ENCODE measurements at places on chromosomes 11 and 22.
A peak's percentile ranks its signal among the peaks of the same experiment; 100 is the strongest.

GRCh38 chr22:41561788-41562187 is 978 bp downstream of the CSDC2 start:
- no peak for ATAC-seq

DNA sequence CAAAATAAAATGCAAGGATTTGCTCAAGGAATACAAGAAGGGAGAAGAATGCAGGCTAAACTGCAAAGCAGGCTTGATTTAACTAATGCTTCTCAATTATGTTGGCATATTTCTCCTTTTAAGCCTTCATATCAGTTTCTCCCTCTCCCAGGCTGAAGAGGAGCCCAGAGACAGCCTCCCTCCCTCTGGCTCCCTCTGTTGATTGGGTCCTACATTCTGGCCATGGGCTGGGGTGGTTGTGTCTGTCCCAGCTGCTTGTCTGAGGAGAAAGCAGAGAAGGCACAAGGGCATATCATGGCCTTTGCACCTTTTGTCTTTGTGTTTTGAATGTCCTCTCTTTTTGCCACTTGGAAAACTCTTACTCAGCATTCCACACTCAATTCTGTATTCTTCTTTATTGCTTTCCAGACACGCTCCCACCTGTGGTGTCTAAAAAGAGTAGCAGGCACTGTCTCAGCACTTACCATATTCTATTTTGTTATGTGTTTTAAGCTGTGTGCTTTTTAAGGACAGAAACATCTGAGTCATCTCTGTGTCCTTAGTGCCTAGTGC is 77.4 kb downstream of the INSC start:
- ATAC-seq = no peak

- ATAC-seq = no peak
Measured at GRCh38 chr11:103705642-103706041, 330.8 kb upstream of the DDI1 start.

GRCh38 chr11:130849215-130849568 is 67.1 kb downstream of the SNX19 start:
- no peak for ATAC-seq

DNA sequence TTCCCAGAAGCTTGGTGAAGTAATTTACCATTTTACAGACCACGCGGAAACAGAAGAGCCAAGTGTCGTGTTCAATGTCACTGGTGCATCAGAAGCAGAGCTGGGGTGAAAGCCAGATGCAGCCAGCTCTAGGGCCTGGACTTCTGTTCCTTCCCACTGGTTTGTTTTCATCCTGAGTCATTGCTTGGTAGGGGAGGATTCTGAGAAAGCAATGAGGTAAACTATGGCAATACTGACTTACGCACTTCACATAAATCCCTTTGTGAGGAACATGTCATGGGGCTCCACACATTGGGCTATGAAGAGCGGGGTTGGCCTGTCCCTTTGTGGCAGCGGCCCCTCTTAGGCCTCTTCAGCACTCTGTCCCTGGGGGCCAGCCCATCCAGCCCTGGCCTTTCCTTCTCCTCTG is 52.4 kb upstream of the RBFOX2 start:
- ATAC-seq = peak; percentile 52

- no peak for ATAC-seq
Measured at GRCh38 chr22:39627865-39628562, 57.5 kb downstream of the CACNA1I start.

DNA sequence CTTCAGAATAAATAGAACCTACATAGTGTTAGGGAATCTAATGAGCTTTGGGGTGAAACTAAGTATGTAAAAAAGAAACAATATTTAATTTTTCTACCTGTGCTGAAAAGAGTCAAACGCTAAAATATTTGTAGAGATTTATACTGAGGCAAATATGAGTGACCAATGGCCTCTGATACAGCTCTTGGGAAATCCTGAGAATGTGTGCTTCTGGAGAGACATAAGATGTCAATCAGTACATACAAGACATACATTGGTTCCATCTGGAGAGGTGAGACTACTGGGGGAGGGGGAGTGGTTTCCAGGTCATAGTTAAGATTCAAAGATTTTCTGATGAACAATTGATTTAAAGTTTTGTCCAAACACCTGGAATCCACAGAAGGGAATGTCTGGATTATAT is 970 bp downstream of the ASRGL1 start:
- ATAC-seq = no peak

DNA sequence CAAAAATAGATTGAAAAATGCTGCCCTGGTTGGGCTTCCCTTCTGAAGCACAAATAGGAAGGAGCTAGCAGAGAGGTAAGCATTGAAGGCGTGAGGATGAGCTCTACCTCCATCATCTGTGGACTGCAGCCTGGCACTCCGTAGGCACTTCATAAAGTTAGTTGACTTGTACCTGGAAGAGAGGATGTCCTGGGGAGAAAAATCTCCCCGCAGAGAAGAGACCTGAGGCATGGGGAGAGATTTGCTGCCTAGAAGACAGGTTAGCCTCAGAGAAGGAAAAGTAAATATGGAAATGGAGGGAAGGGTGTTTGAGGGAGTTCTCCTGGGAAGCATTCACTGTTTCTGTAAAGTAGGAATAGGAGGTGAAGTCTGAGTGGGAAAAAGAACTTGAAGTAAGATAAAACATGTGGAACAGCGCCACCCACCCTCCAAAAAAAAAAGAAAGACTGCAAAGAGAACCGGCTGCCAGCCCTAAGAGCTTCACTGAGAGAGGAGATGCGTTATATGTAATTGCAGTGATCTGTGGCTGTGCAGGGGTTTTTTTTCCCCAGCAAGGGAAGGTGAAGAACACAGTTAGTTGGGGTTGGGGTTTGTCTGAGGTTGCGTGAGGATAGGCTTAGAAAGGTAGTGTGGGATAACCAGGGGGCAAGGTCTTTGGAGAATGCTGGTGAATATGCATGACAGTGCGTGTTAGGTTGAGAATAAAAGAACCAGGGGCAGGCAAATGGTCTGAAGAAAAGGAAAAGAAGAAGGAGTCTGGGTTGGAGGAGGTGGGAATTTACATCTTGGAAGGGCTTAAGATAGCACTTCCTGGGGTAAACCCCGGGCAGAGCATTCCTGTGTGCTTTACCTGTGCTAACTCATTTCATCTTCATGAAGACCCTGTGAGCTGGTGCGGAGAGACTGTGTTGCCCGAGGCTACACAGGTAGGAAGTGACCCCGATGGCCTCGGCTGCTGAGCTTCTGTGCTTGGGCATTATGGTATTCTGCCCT is 16.0 kb downstream of the TNRC6B start:
- no peak for ATAC-seq

- ATAC-seq = no peak
Measured at GRCh38 chr11:128297091-128297651, 290.2 kb downstream of the ETS1 start.

GRCh38 chr11:630871-631270 is 3.9 kb upstream of the SCT start:
- ATAC-seq = no peak

- no peak for ATAC-seq
Measured at GRCh38 chr11:90428836-90429235, 206.0 kb upstream of the CHORDC1 start.

GRCh38 chr11:1931341-1932104 is 12.0 kb downstream of the TNNT3 start:
- ATAC-seq = no peak

DNA sequence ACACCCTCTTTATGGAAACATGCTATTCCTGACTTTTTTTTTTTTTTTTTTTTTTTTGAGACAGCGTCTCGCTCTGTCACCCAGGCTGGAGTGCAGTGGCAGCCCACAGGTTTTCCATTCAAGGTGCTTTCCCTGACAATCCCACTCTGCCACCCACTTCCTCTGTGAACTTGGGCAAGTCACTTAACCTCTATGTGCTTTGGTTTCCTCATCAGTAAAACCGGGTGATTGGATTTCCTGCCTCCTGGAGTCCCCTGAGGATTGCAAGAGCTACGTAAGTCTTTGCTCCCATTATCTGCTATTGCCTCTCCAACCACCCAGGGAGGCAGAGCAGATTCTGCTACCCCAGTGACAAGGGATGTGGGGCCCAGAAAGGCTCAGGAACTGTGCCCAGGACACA is 54.1 kb downstream of the CELSR1 start:
- ATAC-seq = peak; percentile 53

- ATAC-seq = no peak
Measured at GRCh38 chr22:32545801-32546200, 71.2 kb downstream of the FBXO7 start.

DNA sequence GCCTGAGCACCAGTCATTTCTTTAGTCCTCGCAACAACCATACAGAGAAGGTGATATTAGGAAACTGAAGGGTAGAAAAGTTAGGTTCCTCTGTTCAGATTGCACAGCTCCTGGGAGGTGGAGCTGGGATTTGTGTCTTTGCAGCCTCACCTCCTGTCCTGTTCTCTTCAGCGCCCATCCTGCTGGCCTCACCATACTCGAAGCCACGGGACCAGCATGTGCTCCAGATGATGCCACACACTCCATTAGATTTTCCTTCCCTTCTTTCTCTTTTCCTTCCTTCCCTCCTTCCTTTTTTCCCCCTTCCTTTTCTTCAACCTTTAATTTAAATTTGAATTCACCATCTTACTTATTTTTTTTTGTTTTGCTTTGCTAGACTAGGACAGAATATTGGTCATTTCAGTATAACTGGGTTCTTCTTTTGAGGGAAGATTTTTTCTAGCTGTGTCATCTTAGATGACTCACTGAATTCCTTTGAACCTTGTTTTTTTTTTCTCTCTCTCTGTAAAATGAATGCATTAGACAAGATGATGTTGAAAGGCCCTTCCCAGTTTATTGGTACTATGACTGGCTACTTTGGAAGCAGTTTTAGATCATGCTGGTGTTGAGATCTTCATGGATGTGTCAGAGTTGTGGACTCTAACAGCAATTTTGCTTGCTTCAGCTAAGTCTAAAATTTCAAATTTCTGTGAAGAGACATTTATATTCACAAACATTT is 662.5 kb upstream of the TENM4 start:
- ATAC-seq = no peak

GRCh38 chr11:7515447-7515886 is 1.7 kb downstream of the PPFIBP2 start:
- no peak for ATAC-seq

DNA sequence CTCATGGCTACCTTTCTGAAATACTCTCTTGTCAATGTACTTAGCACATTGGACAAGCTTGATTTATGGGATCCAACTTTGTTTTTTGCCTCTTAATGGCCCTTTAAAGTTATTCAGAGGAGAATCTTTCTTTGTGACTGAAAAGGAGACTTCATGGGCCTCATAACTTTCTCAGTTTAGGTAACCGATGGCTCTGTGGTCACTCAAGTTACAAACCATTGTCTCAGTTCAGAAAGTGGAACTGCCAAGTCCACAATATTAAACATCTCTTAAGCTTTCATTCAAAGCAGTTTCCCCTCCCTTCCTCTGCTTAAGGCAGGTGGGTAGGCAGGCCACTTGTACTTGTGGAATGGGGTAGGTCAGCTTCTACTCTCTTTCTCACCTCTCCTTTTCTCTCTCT is 12.3 kb upstream of the ARL14EP start:
- ATAC-seq = peak; percentile 21

DNA sequence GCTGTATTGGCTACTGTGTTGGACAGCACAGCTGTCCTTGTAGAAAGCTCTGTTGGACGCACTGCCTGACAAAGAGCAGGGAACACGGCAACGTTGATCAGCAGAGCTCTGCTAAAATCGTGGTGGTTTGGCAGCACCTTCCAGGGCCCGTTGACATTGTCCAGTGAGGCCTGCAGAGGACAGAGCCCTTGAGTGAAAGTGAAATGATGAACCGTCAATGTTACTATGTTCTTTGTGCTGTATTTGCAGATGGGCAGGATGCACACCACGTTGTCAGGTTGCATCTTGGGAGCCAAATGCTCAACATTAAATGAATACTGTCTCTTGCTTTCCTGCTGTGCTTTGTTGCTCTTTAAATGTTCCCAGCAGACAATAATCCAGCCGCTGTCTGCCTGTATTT is 69.7 kb downstream of the NELL1 start:
- ATAC-seq = no peak

- peak; percentile 42 for ATAC-seq
Measured at GRCh38 chr11:127074151-127074761, 73.7 kb upstream of the KIRREL3 start.

GRCh38 chr11:77141034-77141433 is 13.0 kb downstream of the MYO7A start:
- ATAC-seq = peak; percentile 83

DNA sequence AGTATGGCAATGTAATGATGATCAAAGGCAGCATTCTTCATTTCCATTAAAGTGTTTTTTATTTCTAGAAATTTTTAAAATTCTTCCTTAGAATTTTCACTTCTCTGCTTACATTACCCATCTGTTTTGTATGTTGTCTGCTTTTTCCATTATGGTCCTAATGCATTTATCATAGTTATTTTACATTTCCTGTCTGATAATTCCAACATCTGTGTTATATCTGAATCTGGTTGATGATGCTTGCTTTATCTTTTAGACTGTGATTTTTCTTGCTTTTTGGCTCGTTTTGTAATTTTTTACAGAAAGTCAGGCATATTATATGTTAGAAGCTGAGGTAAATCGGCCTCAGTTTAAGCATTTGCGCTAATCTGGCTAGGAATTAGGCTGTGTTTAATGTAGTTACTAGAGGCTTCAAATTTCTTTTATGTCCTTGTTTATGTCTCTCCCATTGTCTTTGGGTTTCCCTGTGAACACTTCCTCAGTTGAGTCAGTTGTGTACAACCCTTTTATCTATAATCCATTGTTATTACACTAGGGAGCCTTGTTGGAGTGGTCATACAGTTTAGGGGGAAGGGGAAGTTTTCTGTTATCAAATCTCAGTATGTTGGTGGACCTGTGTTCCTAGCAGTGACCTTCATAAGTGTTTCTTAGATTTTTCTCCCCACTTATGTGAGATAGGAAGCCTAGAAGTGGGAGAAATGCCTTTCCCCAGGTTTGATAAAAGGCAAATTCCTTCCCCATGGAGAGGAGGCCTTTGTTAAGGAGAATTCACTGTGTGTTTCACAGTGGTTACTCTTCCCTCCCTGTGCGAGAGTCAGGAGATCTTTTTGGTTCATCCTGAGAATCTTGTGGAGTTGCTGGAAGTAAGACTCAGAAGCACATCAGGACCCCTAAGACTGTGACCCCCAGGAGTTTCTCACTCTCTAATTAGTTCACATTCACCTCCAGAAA is 437.5 kb downstream of the INSC start:
- no peak for ATAC-seq

GRCh38 chr11:19892387-19892786 is 179.8 kb downstream of the NAV2 start:
- no peak for ATAC-seq

DNA sequence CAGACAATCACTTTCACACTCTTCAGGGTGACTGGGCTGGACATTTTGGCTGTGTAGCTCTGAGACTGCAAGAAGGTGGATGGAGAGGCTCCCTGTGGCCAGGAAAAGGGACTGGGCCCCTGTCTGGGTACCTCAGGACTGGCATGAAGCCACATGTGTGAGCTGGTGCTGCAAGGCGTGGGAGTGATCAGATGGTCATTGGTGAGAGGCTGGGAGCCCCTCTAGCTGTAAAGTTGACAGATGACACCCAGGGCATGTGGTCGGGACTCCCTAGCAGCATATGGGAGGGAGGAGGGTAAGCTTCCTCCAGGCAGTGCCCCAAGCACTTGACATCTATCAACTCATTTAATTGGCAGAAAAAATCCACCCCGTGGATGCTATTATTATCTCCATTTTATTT is 18.9 kb upstream of the CABP2 start:
- no peak for ATAC-seq

Data from activated T-helper 17 cell treated with anti-CD3 and anti-CD28 coated beads, Interleukin-2, amount 50 U/mL, for 72 hours (primary cell).